ELF-1 (cell line): ENCODE measurements at places on chromosomes 4 and X.

GRCh38 chr4:33160126-33160525 is 2440.0 kb downstream of the PCDH7 start:
- DNase-seq = peak; percentile 1

DNA sequence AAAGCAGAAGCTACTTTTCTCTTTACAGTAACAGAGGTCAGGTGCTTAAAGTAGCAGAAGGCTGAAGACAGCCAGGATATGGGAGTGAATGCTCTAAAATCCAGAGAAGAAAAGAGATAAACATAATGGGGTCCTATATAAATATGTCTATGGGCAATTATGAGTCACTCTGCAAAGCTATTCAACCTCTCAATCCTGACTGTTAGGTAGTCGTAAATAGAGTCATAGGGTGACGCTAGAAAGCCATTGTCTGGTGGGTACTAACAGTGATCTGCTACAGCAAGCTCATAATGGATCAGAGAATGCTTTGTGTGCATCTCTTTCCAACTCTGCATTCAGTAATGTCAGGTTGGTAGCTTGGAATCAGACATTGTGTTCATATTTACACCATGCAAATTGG is 53.5 kb upstream of the PDE5A start:
- no peak for DNase-seq

DNA sequence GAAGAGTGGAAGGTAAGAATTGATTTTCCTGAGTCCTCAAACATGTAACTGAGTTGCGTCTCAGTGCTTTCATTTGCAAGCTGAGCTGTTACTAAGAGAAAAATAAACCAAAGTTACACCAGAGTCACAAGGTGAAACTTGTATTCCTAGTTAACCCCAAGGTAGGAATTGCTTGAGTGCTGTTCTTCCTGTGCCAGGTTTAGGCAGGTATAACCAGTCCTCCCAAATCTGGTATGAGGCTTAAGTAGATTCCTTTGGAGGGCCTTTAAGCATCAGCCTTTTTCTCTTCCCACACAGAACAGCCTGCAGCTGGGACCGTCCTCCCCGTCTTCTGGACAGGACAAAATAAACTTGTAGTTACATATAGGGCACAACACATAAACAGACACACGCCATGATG is 2.3 kb upstream of the BTC start:
- DNase-seq = no peak

- DNase-seq = no peak
Observed at GRCh38 chr4:118972167-118972566, 83.5 kb downstream of the SYNPO2 start.

- no peak for DNase-seq
Observed at GRCh38 chr4:25095837-25096236, 64.4 kb downstream of the SEPSECS start.

DNA sequence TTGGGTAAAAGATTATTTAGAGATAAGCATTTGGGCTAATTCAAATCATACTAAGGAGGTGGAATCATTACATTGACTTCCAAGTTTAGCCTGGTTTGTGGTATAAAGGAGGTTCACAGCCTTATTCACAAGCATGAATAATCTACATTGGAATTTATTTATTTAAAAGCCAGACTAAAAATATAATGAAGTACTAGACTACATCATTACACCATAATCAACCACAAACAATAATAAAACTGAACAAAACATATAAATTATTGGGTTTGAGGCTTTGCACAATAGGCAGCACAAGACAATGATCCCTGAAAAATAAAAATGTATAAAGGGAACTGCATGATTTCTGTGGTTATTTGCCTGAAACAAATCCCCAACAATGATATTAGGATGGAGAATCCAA is 314.0 kb downstream of the GBA3 start:
- no peak for DNase-seq

DNA sequence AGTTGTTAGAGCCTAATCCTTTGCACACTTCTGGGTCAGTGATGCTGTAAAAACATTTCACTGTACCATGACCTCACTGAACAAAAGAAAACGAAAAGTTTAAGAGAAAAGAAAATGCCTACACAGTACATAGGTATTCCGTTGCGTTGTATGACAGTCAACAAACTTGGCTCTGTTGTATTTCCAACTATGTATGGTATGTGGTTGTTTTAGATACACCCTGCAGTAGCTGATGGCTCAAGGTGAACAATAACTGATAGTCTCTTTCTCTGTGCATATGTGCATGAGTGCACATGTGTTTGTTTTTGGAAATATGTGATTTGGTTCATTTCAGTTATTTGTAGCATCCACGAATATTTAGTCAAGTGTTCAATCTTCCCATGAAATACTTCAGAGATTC is 176.0 kb downstream of the BMPR1B start:
- DNase-seq = no peak

GRCh38 chr4:41199788-41200187 is 14.6 kb downstream of the APBB2 start:
- DNase-seq = no peak

DNA sequence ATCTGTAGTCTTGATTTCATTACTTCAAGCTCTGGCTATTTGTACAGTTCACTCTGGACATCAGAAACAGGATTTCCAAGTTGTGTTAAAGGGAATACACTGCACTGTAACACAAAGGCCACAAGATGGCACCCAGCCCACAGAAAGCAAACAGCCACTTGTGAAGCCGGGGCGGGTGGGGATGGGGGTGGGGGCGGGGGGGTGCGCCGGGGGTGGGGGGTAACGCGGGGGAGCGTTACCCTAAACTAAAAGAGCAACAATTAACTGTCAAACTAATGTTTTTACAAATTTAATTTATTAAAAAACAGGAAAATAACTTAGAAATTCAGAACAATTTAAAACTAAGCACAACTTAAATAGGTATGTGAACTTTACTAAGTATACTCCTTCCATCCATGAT is 27.3 kb downstream of the PRDX4 start:
- DNase-seq = peak; percentile 28

GRCh38 chrX:24204331-24204730 is 54.8 kb downstream of the ZFX start:
- no peak for DNase-seq

DNA sequence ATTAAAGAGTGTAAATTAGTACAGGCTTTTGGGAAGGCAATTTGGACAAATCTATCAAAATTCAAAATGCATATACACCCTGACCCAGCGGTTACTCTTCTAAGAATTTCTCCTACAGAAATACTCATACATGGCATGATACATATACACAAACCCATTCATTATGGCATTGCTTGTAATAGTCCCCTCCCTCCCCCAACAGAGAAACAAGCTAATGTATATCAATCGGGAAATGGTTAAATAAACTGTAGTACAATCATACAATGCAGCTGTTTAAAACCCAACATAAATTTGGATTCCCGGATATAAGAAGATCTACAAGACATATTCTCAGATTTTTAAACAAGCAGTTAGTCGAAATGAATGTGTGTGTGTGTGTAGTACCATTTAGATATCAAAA is 808 bp downstream of the HUWE1 start:
- DNase-seq = no peak

DNA sequence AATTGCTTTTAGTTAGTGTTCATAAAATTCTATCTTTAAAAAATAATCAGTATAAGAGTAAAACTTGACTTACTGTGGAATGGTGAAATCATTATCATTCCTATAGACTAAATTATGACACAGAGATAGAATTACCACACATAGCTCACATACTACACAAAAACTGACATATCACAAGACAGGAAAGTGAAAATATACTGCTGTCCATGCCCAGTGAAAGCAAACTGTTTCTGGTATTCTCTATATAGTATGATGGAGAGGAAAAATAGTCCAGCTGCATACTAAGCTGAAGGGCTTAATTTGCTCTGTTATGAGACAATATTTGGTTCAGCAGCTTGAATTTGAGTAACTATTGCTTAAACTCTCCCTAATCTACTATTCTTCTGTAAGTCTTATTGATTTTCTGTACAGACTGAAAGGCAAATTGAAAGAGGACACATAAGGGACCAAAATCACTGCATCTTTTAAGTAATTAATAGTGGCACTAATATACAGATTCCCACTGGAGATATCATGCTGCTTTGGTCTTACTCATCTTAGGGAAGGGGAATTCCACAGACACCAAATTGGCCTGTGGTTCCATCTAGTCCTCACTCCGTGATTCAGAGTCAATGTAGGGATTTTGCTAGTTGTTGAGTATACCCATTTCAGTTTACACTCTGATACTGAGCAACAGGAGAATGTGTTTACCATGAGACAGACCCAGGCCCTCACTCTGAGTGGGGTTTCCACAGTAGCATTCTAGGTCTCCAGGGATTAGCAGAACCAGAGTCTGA is 47.4 kb upstream of the AGA start:
- DNase-seq = no peak

- no peak for DNase-seq
Observed at GRCh38 chr4:148077581-148077980, 345.7 kb downstream of the ARHGAP10 start.

DNA sequence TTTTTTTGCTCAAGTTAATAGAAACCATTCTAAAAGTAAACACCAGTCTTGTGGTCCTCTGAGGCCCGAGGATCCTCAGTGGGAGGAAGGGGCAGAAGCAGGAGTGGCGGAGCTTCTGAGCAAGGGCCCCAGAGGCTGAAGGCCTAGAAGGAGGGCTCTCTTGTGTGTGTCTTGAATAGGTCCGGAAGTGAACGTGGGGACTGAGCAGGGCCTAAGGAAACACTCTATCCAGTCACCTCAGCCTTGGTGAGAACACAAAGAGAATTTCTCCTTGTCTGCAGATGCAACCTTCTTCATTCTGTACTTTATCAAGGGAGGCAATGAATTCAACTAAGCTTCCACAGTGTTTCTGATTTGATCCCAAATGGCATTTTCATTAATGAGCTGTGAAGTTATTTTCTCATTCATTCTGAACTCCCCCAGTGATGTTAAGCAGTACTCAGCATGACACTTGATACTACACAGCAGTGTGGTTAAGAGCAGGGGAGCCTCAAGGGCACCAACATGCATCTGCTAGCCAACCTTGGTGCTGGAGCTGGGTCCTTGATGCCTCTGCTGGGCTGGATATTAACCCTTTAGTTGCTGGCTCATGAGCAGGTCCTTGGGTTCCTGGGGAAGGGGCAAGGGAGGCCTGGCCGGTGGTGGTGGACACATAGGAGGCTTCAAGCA is 64.7 kb downstream of the RBM47 start:
- DNase-seq = peak; percentile 64

DNA sequence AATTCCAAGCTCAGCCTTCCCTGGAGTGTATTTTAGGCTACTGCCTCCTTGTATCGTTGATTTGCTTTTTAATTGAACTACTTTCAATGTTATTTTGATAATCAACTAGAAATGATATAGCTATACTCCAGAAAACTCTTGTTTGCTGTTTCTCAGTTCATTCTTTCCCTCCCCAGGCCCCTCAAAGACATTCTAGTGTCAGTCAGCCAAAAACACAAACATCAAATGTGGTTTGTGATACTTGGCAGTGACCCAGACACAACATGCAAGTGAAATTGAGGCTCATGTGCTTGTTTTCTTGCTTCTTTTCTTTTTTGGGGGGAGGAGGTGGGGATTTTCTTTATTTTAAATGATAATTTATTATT is 7.6 kb downstream of the FAT4 start:
- no peak for DNase-seq

DNA sequence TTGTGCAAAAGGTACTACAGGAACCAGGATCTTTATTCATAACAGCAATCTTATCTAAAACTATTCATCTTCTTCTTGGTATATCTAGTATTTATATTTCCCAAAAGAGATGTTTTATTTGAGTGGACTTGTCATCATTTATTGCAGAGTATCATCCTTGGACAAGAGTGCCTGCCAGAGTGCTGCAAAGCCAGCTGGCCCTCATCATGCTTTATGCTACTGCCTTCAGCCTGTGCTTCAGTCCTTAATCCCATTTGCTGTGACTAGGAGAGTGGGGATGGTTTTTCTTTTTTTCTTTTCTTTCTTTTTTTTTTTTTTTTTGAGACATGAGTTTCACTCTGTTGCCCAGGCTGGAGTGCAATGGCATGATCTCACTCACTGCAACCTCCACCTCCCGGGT is 33.5 kb upstream of the ELF2 start:
- no peak for DNase-seq

DNA sequence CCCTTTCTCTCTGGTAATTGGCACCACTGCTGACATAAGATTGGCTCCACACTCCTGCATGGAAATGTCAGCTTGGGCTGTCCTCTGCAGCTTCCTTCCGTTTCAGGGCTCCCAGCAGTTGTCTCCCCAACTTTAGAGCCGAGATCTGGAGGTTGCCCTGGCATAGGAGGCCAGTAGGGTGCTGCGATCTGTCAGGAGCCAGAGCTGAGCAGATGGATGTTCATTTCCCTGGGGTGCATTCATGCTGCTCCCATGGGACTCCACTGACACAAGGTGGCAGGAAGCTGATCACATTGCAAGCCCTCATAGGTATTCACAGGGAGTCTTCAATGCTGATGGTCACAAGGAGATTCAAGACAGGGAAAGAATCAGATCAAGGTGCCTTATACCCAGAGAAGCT is 116.6 kb upstream of the RAI2 start:
- DNase-seq = no peak

DNA sequence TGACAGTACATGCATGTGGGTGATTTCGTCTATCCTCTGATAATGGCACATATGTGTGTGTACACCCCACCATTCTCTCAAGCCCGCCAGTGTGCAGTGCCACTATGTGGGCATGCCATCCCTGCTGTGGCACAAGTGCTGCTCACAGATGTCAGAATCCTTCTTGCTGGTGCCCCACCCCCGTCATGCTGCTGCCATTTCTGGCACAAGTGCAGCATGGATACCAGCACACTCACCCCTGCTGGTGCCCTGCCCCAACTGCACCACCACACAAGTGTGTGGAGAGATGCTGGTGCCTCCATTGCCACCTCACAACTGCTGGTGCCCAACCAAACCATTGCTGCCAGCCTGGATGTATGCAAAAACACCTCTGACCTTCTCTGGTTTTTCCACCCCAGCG is 1133.8 kb downstream of the TECRL start:
- DNase-seq = no peak
